Muscle of leg (tissue), 16 donors: ENCODE measurements at places on chromosomes 6 and 20.

DNA sequence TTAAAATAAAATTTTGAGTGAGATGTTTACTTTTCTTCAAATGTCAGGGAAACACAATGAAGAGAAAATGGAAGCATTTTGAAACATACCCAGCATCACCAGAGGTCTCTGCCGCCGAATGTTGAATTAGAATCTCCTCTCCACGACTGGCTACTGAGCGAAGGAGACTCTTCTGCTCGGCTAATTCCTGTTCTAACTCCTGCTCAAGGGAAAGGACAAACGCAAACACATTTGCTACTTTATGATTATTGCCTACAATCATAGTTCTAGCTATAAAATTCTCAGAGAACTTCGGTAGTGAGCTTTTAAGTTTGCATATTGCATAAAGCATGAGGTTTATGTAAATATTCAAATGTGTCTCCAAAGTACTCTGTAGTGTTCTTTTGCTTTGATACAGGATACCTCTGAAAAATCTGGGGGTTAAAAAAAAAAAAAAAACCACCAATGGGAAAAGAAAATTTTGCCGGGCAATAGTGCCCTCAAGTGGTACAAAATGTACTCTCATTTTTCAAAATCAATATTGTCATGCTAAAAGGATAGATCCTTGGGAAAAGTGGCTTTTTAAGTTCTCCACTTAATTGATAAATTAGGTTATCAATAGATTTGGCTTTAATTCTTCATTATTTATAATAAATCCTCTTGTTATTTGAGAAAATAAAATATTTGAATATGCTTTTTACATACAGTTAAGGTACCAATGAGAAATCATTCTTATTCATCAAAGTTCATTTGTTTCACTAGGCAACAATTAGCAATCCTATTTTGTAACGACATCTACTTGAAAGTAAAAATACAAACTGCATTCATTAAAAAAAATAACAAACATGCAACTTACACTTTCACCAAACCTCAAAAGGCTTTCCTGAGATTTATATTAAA, 369.0 kb downstream of the SYNE1 start:
- DNase-seq: peak; percentile 20

GRCh38 chr20:31700747-31701146, 21.9 kb downstream of the BCL2L1 start:
- no peak for DNase-seq

GRCh38 chr6:42100029-42100901, 42.2 kb downstream of the C6orf132 start:
- no peak for DNase-seq

DNA sequence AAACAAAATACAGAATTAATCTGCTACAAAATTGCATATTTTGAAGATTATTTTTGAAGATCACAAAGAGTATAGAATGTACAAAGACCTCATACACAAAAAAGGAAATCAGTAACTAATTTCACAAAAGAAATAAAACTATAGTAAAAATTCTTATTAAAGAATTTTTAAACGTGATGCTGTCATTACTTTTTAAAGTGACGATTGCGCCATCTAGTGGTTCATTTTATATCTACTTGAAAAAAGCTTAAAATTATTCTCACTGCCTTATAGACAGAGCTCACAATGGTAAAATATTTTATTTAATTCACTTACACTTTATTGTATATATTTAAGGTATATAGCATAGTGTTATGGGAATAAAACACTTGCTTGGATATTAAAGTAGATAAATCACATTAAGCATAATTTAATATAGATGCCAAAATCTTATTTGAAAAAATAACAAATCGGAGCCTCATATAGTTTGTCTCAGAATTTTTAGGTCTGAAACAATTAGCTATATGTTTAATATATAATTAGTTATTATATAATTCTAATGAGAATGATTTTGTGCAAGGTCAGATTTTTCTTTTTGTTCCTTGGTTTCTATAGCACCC, 128.8 kb downstream of the PHF3 start:
- DNase-seq: peak; percentile 63

GRCh38 chr6:118240878-118241528, 307.1 kb upstream of the PLN start:
- DNase-seq: no peak

DNA sequence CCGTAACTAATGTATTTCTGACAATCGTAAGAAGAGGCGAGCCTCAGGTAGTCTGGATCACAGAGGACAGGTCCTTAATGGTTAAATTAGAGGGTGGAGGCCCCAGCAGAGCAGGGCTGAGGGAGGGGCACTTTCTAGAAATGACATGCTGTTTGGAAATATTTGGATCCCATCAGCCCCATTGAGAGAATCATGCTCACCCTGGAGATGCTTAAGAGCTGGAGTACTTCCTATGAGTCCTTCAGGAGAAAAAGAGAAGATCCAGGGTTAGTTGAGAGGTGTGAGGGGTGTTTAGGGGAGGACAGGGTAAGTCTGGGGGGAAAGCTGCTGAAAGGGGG, 123.0 kb downstream of the TCP11 start:
- DNase-seq: peak; percentile 77

GRCh38 chr6:32369660-32370059, 2.0 kb downstream of the TSBP1 start:
- DNase-seq: no peak

DNA sequence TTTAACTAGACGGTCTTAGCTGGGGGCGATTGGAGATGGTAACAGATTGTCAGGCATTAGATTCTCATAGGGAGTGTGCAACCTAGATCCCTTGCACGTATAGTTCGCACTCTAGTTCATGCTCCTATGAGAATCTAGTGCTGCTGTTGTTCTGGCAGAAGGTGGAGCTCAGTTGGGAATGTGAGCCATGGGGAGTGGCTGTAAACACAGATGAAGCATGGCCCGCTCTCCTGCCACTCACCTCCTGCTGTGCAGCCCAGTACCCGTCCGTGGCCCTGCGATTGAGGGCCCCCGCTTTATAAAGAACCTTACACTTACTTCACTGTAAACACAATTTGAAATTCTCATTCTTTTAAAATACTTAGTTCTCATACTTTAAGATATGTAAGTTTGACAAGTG, 339.4 kb downstream of the CDH26 start:
- no peak for DNase-seq

GRCh38 chr20:59571551-59572314, 32.6 kb upstream of the PHACTR3 start:
- DNase-seq: peak; percentile 97

- no peak for DNase-seq
Measured at GRCh38 chr6:30960907-30961673, 20.3 kb downstream of the MUCL3 start.

DNA sequence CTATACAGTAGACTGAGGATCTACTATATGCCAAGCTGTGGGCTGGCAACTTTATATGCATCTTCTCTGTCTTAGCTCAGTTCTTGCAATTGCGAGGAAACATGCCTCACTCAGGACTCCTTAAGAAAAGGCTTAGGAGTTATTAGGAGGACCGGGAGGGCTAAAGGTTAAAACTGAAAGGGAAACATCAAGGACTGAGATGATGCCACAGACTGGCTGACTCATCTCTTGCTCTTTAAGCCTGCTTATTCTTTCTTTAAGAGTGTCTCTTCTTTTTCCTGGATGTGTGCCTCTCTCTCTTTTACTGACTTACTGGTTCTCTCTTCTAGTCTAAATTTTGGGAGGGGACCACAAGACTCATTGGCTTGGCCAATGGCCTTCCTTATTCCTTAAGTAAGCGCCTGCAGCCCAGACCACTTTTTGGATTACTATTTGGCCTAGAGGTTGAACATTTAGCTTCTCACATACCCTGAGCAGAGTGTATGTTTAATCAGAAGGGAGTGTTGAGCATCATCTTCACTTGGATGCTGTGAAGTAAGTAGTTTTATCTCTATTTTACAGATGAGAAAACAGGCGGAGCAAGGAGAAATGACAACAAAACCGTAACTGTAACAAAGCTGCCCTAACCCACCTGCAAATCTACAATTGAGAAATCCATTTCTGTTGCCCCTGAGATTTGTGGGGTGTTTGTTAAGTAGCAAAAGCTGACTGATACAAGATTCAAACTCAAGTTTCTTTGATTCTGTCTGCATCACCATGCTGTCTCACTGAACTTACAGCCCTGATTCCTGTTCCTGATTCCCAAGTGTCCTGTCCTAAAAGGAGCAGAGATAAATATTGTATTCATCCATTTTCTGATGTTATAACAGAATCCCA, 7.2 kb upstream of the SDC4 start:
- no peak for DNase-seq

GRCh38 chr6:67121115-67121514, 1414.1 kb upstream of the EYS start:
- DNase-seq: no peak

DNA sequence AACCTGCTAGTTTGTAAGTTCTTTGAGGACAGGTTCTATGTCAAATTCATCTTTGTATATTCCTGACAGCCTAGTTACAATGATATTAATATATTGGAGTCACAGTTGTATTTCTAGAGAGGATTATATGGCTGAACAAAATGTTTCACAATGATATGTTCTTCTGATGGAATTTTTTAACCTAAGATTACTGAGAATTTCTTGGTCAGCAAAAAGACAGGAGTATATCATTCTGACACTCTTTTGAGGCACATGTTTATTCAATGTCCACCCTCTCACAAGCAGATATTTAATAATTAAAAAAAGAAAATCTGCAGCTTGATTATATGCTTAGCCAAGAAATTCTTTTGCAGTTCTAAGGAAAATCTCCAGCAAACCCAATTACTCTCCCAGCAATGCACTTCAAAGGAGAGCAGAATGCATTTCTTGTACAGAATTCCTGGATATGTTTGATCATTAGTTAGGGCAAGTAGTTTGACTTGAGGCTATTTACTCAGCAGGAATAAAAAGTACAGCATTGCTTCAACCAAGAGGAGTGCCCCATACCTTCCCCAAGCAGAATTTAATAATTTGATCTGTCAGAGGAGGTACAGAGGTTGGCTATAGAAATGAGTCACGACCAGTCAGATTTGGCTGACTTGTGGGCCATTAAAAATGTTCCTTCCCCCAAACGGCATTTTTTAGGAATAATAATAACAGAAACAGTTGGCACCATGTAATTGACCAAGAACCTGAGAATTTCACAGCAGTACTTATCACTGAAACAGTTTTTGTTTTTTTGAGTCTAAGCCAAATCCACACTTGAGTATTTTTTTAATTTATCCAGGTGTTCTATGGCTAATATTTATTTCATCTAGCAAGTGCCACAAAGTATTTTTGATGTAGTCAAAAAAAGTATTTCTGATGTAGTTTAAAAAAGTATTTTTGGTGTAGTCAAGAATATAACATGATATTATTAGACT, 508.1 kb upstream of the FLRT3 start:
- no peak for DNase-seq

GRCh38 chr6:80922916-80923455, 816.5 kb downstream of the BCKDHB start:
- DNase-seq: peak; percentile 81
